ENCODE measurements at places on chromosomes 6 and 20. TPM values are rescaled to one million over a fixed set of nuclear protein-coding genes. Genes with fewer than 3 reads are reported as not detected.

DDX43 gene
- 0.81 TPM for total RNA-seq

NKX2-4 gene
- total RNA-seq = not detected

IDH3B gene
- 75.5 TPM for total RNA-seq

PGBD1 gene
- 1.3 TPM for total RNA-seq

LIN28B gene
- not detected for total RNA-seq

EEF1A2 gene
- 2.4 TPM for total RNA-seq

PRELID3B gene
- total RNA-seq = 39.9 TPM

BTNL2 gene
- total RNA-seq = not detected

RIPOR3 gene
- total RNA-seq = 4.2 TPM

C6orf132 gene
- 1.3 TPM for total RNA-seq

DPM1 gene
- total RNA-seq = 50.5 TPM

GNMT gene
- total RNA-seq = not detected

SPINT3 gene
- total RNA-seq = not detected

TRDN gene
- not detected for total RNA-seq

ETV7 gene
- total RNA-seq = not detected

HLA-DQB1 gene
- total RNA-seq = not detected

AGPAT4 gene
- total RNA-seq = 2.3 TPM

C20orf144 gene
- total RNA-seq = not detected

ISM1 gene
- not detected for total RNA-seq

All from cardiac atrium fibroblast (primary cell).